ENCODE measurements at places on chromosomes 6 and 20.
A peak's percentile ranks its signal among the peaks of the same experiment; 100 is the strongest.

DNA sequence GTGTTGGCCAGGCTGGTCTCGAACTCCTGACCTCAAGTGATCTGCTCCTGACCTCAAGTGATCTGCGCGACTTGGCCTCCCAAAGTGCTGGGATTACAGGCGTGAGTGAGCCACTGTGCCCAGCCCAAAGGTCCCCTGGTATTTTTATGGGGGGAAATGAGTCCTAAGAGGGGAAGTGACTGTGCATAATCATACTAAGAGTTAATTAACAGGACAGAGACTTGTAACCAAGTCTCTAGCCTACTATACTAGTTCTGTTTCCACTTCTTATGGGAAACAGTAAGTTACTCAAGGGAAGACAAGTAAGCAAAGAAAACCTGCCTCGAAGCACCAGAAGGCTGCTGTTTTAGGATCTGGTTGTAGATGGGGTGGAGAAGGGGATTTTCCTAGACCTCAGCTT is 27.9 kb downstream of the TCF15 start:
- no peak for DNase-seq

DNA sequence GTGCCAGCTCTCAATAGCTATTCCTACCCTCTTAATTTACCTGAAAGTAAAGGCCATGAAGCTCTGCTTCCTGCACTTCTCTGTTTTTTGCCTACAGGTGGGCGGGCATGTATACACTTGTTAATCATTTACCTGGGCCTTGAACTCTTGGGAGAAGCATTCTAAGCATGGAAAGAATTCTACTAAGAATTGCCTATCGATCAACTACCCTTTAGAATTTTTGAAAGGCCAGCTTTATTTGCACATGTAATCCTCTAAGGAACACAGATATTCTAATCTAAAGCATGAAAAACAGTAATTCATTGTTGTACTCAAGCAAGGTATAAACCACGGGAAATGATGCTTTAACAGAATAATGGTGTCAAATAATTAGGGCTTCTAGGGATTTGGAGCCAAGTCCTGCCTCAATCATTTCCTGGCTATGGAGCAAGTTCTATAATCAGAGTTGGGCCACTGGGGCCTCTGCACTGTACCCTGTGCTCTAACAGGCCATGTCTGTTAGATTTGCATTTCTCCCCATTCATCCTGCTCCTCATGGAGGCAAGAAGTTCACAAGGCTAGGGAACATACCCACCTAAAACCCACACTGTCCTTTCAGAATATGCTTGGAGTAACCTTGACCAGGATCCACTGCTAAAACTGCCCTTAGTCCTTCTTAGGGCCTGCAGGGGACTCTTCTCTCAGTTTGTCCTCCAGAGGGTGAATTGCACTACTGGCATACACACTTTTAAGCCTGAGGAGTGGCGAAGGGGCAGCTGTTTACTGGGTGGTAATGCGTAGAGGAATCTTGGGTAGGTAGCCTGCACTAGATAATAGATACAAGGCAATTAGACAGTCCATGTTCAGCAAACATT is 276.4 kb upstream of the JAG1 start:
- no peak for DNase-seq

- no peak for DNase-seq
Measured at GRCh38 chr6:9732056-9732455, 682.8 kb downstream of the TFAP2A start.

DNA sequence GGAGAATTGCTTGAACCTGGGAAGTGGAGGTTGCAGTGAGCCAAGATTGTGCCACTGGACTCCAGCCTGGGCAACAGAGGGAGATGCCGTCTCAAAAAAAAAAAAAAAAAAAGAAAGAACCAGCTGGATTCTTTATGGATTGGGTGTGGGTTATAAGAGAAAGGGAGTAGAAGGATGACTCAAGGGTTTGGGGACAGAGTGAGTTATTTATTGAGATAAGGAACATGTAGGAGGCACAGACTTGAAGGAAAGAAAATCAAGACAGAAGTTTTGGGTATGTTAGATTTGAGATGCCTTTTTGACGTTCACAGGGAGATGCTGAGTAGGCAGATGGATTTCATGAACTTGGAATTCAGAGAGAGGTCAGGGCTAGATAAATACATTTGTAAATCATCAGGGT is 47.6 kb downstream of the KIZ start:
- no peak for DNase-seq

GRCh38 chr6:17349427-17349826 is 44.0 kb upstream of the CAP2 start:
- no peak for DNase-seq

- no peak for DNase-seq
Measured at GRCh38 chr20:4926531-4927156, 74.7 kb downstream of the SLC23A2 start.

- DNase-seq, result peak; percentile 80
Measured at GRCh38 chr20:47274401-47275108, 81.9 kb downstream of the ZMYND8 start.

- DNase-seq, result no peak
Measured at GRCh38 chr20:25030007-25030648, 27.8 kb downstream of the ACSS1 start.

- DNase-seq, result peak; percentile 34
Measured at GRCh38 chr6:6332811-6333244, 12.4 kb upstream of the F13A1 start.

DNA sequence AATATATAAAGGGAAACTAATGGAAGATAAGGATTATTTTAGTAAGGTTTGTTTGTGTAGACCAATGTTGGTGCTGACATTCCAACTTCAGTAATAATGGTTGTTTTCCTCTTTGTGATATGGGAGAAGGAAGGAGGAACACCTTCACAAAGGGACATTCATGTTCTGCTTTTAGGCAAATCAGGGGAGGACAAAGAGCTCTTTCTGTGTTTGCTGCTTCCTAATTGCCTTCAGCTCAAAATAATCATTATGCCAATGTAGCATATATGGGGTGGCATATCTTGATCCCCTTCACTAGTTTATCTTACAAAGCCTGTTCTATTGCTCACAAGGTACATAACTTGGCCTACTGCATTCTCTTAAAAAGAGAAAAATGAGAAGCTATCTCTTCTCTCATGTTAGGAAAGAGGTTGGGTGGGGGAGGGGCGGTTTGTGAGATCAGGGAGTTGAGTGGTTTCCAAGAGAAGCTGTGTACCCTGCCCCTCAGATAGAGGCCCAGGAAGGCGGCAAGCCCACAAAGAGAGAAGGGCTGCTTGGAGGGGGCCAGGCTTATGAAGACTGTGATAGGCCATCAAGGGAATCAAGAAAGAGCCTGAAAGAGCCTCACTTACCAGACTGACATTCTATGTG is 4.7 kb upstream of the ADGRG6 start:
- no peak for DNase-seq

DNA sequence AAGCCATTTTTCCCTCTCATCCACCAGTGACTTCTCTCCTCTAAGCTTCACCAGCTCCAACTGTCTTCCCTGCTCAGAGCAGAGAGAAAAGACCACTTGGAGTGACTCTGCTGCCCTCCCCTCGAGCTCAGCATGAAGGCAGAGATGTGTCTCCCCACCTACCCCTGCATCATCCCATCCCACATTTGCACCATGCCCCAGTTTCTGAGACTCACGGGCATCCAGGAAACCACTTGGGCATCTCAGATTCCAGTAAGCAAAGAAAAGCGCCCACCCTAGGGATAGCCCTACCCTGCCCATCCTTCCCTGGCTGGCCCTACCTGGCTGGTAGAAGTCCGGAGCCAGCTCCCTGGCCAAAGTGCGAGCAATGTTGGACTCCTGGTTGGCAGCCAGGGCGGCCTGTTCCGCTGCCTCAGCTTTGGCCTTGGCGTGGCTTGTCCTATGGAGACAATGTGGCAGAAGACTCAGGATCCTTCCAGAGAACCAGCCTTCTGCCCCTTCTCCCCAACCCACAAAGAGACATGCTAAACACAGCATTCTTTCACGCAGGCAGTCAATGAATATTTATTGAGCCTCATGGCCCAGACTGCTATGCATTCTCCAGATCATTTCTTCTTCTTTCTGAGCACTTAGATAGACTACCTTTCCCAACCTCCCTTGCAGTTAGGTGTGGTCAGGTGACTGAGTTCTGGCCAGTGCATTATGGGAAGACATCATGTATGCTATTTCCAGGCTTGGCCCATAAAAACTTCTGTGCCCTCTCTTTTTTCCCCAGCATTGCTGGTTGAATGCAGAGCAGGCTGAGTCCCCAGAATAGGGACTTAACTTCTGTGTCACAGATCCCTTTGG is 68.6 kb downstream of the JPH2 start:
- DNase-seq, result no peak

DNA sequence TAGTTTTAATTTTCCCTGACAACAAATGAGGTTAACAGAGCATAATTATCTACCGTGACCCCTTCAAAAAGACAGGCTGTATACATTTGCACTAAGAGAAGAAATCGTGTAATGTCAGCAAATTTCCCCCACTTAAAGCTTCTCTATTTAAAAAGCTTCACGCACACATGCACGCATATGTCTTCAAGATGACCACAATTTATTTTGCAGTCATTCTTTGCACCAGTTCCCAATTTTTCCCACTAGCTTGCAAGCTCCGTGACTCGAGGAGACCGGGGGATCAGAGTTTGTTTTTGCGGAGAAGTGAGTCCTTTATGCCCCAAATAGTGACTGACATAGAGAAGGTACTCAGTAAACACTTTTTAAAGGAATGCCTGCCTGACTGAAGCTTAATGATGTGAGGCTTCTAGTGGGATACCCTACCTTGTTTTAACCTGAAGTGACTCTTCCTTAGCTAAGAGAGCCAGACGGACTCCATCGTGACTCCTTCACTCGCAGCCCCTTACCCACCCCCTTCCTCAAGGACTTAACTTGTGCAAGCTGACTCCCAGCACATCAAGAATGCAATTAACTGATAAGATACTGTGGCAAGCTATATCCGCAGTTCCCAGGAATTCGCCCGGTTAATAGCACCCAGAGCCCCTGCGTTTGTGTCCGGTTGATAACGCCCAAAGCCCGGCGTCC is 9.3 kb upstream of the NQO2 start:
- DNase-seq, result no peak

GRCh38 chr6:167298127-167298526 is 7.0 kb downstream of the UNC93A start:
- DNase-seq, result no peak

- no peak for DNase-seq
Measured at GRCh38 chr20:44073011-44073674, 113.8 kb downstream of the JPH2 start.

DNA sequence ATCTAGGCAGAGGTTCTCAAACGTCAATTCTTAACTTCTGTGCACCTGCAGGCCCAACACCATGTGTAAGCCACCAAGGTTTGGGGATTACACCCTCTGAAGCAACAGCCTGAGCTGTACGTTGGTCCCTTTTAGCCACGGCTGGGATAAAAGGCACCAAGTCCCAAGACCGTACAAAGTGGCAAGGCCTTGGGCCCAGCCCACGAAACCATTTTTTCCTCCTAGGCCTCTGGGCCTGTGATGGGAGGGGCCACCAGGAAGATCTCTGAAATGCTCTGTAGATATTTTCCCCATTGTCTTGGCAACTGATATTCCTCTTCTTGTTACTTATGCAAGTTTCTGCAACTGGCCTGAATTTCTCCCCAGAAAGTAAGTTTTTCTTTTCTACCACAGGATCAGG is 4.5 kb upstream of the FAM184A start:
- DNase-seq, result no peak

GRCh38 chr20:32789896-32790750 is 27.9 kb downstream of the DNMT3B start:
- peak; percentile 84 for DNase-seq

- DNase-seq, result no peak
Measured at GRCh38 chr6:4381381-4381780, 246.0 kb upstream of the ECI2 start.

DNA sequence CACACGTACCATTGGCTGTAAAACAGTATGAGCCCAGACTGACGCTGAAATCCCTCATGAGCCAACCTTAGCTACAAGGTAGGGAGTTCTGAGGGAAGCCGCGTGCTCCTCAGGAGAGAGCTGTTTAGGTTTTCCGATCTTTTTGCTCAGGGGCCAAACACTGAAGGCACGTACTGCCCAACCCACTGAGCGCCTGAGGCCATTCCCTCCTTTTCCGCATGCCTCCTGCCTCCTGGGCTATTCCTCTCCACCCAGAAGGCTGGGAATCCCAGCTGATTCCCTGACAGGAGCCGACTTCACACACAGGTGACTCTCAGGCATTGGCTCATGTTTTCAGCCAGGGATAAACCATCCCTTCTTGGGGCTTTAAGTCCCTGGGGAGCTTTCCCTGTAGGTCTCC is 5.4 kb upstream of the FAM83D start:
- DNase-seq, result no peak

- DNase-seq, result no peak
Measured at GRCh38 chr20:7416382-7416781, 523.9 kb downstream of the HAO1 start.

DNA sequence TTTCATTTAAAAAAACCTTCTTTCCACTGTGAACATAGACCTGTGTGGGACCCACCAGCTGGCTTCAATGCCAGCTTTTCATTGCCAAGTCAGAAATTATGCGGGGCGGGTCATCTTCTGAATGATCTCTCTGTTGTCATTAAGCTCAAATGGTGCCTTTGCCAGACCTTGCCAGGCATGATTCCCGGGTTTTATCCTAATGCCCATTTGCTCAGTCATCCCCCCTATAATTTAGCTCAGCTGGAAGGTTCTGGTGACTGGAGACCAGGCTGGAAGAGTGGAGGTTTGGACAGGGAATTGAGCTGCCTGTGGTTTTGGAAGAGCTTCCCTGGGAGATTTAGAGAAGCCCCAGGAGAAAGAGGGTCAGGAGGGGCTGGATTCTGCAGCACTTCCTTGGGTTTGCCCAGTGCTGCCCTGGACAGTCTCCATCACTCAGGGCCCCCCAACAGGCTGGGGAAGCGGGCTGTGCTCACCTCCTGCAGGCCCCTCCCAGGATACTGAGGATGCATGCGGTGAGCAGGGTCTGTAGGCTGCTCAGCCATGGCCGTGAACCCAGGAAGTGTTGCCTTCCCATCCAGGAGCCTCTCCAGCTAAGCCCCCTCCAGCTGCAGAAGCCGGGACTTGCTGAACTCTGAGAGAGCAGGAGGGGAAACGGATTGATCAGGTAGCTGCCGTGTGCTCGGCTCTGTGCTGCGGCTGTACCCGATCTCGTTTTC is 273.0 kb downstream of the CDH4 start:
- DNase-seq, result no peak

GRCh38 chr6:124599656-124600055 is 362.6 kb upstream of the RNF217 start:
- no peak for DNase-seq

Data from GM20000 (cell line).